ENCODE measurements at places on chromosomes 3 and 15.

DNA sequence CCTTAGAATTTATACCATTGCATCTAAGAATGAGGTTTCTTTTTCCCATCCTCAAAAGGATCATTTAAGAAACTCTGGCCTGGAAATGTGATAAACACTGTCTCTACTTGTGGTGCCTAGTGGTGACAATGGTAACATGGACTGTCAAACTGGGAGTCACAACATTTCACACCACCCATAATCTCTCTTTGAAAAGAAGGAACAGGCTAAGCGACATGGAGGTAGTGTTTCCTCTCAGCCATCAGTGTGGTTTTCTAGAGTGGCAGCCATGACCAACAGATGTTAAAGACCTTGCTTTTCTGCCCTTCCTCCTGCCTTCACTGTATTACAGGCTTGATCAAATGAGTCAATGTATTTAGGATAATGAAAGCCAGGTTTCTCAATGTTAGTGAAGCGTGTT, 283.1 kb upstream of the STAC start:
- no peak for DNase-seq

GRCh38 chr15:99148851-99149276, 44.0 kb downstream of the SYNM start:
- no peak for DNase-seq

DNA sequence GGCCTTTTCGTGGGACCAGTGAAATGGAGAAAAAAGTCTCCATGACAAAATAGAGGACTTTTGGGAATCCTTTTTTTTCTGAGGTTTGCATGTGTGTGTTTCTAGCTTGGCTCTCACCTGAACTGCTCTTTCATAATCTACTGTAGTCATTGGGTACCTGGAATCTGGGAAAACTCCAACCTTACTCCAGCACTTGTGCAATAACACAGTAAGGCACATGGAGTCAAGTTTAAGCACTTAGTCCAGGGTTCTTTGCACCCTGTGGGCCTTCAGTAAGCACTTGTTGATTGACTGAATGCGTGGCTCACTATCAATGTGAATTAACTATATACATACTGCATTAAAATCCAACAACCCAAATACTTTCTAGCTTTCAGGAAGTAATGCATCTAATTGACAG, 299.5 kb downstream of the ZBTB20 start:
- no peak for DNase-seq

- DNase-seq: no peak
Observed at GRCh38 chr15:80204231-80204630, 47.8 kb downstream of the CTXND1 start.

DNA sequence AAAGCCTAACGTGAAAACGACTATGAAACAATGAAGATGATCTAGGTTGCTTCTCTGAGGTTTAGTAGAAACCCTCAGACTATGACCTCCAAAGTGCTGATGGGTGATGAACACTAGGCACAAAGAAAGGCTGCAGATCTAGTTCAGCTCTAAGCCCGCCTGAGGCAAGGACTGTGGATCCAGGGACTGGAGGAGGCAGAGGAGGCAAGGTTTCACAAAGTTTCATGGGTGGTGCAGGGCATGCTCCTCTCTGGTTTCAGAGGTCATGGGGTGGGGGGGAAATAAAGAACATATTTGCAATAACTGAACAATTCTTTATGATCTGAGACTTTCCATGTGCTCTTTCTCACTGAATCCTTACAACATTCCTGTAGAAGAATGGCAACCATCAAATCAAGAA, 679.2 kb downstream of the NTRK3 start:
- DNase-seq: no peak

DNA sequence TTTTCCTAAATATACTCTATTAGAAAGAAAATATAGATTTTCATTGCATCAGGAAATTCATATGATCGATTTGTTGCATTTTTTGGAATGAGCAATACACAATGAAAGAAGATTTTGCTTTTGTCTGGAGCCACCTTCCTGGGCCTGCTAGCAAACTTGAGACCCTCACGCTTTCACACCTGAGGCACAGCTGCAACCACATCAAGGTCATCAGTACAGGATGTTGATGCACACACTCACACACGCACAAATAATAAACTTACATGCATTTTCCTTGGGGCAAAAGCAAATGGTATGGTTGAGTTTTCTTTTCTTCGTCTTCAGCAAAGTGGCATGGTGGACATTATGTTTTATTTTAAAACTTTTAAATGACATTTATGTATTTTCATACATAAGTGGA, 64.8 kb upstream of the SATB1 start:
- no peak for DNase-seq

GRCh38 chr3:42262525-42262924, 3.5 kb downstream of the CCK start:
- DNase-seq: peak; percentile 26

- DNase-seq: no peak
Observed at GRCh38 chr3:174821477-174821876, 37.7 kb upstream of the NAALADL2 start.

DNA sequence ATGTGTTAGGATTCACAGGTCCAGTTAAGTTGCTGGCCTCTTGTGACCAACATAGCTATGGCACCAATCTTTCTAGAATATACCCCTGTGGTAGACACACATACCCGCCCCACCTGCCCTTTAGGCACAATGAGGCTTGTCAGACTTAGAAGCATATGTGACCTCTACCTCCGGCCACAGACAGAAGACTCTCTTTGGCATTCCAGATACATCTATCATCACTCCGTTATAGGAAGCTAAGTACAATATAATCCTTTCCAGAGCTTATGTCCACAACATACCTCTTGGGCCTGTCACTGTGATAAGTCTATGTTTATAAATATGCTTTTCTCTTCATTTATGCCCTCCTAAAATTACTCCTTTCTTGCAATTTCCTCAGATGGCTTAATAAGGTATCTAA, 39.8 kb downstream of the CD47 start:
- peak; percentile 2 for DNase-seq

DNA sequence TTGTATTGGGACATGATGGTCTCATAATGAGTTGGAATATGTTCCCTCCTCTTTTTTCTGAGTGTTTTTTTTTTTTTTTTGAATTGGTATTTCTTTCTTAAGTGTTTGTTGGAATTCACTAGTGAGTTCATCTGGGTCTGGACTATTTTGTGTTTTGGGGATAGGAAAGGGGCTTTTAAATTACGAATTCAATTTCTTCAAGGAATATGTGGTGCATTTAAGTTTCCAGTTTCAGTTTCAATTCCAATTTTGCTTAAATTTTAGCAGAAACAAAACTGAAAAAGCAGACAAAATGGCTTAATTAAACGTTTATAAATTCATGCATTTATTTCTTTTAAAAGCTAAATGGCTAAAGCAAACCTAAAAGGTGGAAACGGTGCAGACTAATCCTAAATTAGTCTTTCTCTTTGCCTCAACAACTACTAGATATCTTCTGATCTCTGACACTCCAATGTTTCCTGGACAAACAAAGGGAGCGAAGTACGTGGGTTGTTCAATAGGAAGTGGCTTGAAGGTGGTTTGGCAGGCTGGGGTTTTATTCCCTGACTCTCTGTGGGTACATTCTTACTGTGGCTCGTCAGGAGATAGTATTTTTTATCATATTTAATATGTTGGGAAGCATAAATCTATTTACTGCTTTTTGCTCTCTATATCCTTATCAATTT, 50.0 kb upstream of the CORO2B start:
- no peak for DNase-seq

DNA sequence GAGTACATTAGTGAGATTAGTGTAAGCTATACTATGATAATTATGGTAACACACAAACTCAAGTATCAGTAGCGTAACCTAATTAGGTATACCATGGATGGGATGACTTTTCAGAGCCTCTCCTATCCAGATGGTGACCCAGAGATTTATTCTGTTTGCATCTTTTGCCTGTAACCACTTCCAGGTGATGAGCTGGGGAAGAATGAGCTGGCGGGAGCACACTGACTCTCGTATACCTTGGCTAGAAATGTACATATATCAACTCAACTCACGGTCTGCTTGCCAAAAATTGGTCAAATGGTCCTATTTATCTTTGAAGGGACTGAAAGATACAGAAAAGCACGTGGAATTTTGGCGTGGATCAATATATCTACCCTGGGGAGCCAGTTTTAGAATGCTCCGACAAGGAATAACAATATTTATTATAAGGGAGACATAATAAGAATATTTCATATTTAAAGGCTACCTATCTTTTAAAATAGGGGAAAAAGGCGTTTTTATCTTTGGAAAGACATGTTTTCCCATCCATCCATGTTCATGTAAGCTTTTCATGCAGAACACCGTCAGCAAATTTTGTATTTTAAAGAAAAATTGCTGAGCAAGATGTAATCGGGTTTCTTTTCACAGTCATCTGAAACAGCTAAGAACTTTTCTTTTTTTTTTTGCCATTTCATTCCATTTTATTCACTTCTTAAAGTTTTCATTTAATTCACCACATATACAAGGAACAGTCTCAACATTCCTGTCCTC, 502.6 kb upstream of the CBLB start:
- DNase-seq: no peak

DNA sequence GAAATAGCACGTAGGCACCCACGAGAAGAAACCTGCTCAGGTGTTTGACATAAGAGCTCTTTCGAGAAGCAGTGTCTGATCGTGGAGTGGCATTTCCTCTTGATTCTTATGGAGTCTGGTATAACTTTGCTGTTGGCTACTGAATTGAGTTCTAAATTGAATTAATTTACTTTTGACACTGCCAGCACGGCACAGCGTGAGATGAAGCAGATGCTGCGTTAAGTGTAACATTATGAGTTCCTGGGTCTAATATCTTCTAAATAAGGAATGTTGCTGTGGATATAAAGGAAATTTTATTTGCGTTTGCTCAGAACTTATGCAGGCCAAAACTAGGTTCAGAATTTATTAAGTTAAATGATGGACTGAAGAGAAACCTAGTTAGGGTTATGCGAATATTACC, 919.9 kb downstream of the TUSC7 start:
- no peak for DNase-seq

GRCh38 chr15:75591655-75592364, 12.7 kb upstream of the PTPN9 start:
- no peak for DNase-seq

DNA sequence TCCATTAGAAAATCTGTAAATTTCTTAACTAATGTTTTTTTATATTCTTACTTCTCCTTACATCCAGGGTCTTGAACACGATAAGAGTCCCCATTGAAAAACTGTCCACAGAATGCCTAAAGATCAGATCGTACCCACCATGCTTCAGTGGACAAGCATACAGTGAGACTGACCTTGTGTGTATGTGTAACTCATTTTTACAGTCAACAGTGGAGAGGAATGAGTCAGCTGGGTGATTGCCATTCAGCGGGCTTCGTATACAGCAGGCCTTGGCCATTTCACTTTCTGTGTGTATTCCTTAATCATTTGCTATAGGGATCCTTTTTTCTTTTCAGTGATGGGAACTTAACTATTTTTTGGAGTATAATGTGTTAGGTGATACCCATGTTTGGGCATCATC, 10.6 kb downstream of the PARP14 start:
- no peak for DNase-seq

- DNase-seq: no peak
Observed at GRCh38 chr3:69740103-69741021, 1.1 kb downstream of the MITF start.

DNA sequence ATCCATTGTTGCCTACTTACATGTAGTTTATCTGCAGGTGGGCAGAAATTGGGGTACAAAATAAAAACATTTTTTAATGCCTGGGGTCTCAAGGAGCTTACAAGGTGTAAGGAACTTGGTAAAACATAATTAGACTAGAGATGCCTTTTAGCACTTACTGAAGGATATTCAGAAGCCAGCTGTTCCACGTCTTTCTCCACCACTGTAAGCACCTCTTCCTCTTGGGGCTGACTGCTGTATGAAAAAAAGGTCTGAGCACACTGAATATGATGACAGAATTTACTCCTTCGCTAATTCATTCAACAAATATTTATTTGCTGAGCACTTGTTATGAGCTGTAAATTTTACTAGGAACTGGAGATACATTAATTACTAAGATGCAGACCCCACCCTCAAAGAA, 539.1 kb downstream of the UNC13C start:
- no peak for DNase-seq

DNA sequence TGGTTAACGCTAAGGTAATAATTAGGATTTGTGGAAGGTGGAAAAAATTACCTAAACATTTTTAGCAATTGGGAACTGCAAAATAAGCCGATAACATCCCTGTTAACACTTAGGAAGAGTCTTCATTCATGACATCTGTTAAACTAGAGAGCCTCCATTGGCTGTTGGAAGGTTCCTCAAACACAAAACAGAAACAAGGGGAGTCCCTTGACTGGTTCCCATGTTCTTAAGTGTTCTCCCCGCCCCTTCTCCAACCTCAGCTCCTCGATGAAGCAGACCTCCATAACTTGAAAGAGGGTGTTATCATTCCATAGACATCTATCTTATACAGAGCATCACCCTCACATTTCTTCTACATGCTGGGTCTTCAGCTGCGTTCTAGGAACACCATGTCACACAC, 2.5 kb downstream of the SLC22A13 start:
- no peak for DNase-seq

DNA sequence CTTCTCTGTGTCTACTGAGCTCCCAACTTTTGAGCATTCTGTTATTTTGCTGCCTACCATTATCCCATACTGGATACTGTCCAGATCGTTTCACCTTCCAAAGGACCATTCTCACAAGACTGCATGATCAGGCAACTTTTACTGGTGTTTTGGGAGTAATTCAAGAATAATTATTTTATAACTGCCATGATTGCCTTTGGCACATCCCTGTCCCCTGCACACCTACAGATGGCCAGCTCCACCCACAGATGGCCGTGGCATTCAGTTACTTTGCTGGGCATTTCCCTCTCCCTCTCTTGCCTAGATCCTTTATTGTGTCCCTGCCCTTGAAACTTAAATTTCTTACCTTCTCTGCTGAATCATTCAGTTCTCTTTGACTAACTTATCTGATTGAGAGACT, 263.9 kb downstream of the DIPK2A start:
- no peak for DNase-seq

DNA sequence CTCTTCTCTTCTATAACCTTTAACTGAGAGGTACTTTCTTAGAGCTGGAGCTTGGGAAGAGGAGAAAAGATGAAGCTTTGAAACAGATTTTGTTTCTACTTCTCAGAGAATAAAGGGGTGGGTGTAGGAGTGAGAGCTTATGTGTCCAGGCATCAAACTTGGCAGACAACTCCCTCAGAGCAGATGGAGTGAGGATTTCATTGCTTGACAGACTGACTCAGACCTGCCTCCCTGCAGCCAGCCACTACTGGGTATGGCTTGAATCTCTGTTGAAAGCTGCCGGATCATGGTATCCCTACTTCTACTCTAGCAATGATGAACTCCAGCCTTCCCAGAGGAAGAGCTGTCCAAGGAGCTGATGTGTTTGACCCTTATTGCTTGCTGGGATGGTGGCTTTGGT, 36.7 kb downstream of the SYN2 start:
- no peak for DNase-seq
